ENCODE measurements at places on chromosomes 5 and 9. TPM values are rescaled to one million over a fixed set of nuclear protein-coding genes. Genes with fewer than 3 reads are reported as not detected.

GRCh38 chr9:123678038-123678877 lies 251.7 kb downstream of the DENND1A start:
- no peak for DNase-seq

The FST gene
- polyA plus RNA-seq = 106 TPM

DNA sequence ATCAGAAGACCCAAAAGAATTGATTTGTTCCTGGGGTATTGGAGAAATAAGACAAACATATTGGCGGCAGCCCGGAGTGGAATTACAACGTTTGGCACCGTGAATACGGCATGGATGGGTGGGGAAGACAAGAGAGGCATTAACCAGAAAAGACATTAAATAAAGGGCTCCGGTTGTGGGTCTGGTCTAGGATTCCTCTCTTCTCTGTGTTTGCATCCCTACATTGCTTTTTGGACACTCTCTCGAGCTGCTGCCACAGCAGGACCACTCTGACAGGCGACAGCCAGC lies 138.7 kb upstream of the PALM2AKAP2 start:
- DNase-seq = no peak

DNA sequence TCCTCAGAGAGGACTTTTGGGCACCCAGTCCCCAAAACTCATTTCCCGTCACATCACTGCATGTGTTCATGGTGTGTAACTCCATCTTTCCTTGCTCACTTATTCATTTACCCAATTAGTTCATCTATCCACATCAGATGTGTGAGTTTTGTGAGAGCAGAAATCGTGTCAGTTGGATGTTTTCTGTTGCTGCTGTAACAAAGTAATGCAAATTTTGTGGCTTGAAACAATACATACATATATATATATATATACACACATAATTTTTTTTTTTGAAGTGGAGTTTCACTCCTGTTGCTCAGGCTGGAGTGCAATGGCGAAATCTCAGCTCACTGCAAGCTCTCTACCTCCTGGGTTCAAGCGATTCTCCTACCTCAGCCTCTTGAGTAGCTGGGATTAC lies 70.5 kb upstream of the BOD1 start:
- no peak for DNase-seq

- no peak for DNase-seq
Observed at GRCh38 chr9:97934321-97935115, 3.5 kb downstream of the HEMGN start.

The PCDHB5 gene
- polyA plus RNA-seq = 0.68 TPM

Data from AG04450 (cell line).